ENCODE measurements at places on chromosomes 6 and 20.

DNA sequence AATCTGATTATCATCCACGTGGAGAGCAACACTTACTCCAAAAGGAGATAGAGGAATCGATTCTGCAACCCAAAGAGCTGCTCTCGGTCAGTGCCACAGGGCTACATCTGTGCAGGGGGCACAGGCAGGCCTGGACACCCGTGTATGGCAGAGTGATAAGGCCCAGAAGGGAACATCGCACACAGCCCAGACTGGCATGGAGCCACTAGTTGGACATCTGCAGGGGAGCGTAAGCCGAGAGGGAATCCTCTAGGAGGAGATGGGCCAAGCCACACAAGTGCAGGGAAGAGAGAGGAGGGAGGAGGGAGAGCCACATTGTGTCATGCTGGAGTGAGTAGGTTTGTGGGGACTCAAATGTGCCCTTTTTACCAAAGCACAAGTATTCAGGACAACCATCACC is 50.4 kb upstream of the ENTPD6 start:
- DNase-seq: no peak

GRCh38 chr6:116390581-116390980 is 19.8 kb downstream of the DSE start:
- no peak for DNase-seq

- no peak for DNase-seq
Measured at GRCh38 chr6:104559435-104560202, 300.1 kb downstream of the HACE1 start.

- no peak for DNase-seq
Measured at GRCh38 chr20:61531553-61532345, 279.7 kb downstream of the CDH4 start.

DNA sequence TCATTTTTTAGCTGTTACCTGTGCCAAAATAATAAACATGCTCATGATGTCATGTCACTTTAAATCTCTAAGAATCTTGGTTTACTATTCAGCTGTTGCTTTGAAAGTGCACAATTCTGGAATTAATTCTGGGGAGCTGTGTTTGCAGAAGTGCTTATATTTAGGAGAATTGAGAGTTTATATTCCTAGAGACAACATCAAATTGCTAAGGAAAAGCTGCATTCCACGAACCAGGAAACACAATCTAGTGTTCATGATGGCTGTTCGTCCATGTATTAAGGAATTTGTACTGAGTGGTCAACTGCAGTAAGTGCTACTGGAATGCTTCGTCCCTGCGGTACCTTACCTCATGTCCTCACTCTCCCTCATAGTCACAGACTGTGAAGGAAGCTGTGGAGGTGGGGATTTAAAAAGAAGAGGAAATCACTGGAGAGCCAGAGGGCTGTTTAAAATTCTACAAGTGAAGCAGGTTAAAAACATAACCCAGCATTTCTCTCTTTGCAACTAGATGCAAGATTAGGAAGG is 161.0 kb downstream of the TRMT11 start:
- no peak for DNase-seq

DNA sequence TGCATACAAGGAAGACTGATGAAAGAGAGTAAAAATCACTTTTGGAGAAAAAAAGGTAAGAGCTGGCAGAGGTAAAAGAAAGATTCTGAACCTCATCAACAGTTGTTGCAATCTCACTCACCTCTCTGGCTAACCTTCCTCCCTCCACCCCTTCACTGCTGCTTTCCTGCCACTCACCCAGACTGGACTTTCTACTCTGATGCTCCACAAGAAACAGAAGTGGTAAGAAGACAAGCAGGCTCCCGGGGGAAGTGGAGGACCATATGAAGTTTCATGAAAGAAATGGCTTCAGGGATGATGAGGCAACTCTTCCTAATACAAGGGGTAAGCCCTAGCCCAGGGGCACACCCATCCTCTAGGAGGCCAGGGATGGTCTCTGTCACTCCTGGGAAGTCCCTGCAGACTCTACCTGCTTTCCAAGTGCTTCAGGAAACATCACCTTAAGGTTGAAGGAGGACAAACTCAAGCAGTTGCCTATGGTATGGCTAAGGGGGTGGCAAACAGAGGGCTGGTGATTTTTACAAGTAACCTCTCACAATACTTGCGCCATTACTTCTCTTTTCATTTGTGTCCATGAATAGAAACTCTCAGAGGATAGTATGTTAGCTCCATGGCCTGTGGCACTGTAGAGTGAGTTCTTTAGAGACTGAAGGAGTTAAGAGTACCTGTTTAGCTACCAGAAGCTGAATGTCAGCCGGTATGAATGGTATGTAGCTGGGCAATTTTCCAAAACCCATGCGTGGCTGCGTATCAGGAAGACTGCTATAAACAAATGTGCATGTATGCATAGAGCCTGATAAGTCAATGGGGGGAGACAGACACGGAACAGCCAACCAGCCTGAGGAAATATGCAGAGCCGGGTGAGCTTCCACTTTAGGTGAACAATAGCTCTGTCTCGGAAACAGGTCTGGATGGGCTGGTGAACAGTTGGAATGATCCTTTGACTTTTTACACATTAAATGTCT is 112.0 kb downstream of the BACH2 start:
- no peak for DNase-seq

DNA sequence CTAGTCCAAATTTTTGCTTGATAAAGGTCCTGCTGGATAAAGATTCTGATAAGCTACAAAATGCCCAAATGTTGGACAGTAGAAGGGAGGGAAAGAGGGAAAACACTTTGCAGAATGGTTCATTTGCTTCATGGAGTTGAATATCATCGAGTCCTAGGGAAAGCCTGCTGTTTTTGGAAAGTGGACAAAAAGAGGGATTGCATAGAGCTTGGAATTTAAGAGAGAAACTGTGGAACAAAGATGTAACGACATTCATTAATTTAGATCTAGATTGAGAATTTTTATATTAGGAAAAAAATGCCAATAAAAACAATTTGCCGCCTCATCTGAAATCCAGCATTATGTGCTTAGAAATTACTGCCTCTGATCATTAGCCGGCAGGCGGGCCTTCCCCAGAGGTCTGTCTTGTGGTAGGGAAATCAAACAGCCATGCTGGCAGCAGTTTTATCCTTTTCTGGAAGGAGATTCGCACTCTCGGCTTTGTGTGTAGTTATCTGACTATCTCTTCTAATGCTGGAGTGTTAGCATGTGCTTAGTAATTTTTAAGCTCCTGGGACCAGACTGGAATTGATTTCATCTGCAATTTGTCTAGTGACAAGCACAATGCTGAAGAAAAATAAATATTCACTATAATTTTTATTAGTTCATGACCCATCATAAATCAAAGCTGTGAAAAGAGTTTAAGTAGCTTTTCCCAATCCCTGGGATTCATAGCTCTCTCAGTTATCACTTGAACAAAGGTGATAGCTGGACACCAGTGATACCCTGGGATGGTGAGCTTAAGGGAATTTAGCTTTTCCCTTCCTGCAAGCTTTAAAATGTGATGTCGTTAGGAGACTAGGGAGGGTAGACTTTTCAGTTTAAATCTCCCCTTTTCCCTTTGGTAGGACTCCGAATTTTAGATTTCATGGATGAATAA is 329.5 kb downstream of the PRL start:
- no peak for DNase-seq

- DNase-seq: no peak
Measured at GRCh38 chr6:68126089-68126749, 508.9 kb upstream of the ADGRB3 start.

GRCh38 chr20:23450877-23451276 is 1.8 kb downstream of the CST11 start:
- no peak for DNase-seq
